ENCODE measurements at places on chromosomes 1 and 21.

DNA sequence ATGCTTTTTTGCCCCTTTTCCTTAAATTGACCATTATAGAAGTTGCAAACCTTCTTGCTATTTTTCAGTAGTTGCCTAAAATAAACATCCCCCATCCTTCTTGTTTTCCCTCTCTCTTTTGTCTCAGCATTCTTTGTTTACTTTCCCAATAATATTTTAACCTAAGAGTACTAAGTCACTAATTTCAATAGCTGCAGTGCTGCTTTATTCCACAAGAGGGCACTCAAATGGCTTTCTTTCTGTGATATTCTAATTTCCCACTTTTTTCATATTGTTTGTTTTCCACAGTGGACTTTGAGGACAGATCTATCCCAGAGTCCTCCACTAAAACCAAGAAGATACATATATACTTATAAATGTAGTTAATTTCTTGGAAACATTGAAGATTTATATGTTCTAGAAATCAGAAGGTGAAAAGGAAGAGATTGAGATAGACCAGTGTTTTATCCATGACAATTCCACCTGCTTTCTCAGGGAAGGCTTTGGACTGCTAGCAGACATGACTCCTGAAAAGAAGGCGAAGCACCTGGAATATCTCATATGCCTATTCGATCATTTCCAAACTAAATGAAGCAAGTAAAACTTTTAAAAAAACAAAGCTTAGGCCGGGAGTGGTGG lies 104.8 kb upstream of the GRIK1 start:
- no peak for DNase-seq

DNA sequence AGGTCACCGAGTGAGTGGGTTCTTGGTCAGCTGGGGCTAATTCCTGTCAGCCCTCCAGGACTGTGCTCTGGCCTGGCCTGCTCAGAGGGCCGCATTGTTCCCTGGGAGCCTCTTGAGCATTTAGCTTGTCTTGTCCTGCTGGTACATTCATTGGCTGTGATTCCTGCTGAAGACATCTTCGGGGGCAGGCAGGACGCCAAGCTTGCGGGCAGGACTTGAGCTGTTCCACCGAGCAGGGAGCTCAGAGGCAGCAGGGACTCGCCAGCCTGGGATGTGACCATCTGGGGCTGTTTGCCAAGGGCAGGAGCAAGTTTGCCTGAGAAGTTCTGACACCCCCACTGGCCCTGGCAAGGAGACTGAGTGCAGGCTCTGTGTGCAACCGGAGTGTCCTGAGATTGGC lies 7.0 kb upstream of the SLC26A9 start:
- DNase-seq: no peak

GRCh38 chr1:94039514-94039870 lies 81.5 kb downstream of the ABCA4 start:
- DNase-seq: peak; percentile 34

DNA sequence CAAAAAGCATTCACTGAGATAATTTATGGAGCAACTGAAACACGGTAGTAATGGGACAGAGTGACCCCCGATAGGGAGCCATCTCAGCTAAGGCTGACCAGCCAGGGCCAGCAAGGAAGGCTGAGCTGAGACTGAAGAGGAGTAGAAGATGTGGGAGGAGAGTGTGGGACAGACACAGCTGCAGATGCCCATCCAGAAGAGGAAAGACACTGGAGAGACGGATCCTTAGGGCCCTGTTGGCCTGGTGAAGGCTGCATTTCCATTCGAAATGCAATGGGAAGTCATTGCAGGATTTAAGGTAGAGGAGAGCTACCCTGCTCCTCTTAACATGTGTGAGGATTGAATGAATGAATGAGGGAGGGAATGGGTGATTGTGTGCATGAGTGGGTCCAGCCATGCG lies 44.0 kb upstream of the LRP8 start:
- no peak for DNase-seq

DNA sequence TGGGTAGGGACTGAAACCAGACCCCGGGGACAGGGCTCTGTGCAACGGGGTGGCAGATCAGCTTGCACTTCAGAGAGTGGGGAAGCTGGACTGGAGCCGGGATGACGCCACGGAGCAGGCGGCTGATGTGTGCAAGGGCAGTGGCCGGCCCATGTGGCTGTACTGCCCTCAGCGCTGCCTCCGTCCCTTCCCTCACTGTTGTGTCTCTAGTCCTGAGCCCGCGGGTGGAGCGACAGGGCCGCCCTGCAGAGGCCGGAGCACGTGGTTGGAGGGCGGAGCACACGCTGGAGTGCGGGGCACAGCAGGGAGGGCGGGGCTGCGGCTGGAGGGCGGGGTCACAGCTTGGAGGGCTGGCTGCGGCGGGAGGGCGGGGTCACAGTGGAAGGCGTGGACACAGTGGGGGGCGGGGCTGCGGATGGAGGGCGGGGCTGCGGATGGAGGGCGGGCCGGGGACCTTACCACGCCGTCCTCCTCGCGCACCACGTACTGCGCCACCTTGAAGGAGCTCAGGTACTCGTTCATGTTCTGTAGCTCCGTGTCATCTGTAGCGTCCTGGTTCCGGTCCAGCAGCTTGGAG lies 52.4 kb downstream of the CHD5 start:
- DNase-seq: no peak

DNA sequence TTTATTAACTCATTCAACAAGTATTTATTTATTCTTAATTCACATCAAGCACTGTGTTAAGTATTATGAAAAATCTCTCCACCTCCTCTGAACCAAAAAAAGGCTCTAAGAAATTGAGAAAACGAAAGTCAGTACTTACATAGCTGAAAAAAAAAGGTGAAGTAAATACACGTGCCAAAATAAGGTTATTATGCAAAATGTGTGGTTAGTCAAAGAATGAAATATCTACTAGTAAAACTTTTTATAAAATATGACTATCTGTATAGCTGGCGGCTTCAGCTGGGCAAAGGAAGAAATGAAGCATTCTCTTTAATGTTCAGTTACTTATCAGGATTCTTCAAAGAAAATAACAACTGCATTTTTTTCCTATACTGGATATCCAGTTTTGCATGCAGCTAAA lies 35.5 kb upstream of the ASPM start:
- DNase-seq: no peak

DNA sequence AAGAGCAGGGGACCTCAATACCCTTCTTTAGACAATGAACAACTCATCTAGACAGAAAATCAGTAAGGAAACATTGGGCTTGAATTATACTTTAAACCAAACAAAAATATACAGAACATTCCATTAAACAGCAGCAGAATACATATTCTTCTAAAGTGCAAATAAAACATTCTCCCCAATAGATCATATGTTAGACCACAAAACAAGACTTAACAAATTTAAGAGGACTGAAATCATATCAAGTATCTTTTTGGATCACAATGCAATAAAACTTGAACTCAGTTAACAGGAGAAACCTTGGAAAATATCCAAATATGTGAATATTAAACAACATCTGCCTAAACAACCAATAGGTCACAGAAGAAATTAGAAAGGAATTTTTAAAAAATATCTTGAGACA lies 47.7 kb upstream of the HP1BP3 start:
- no peak for DNase-seq

- no peak for DNase-seq
Observed at GRCh38 chr1:204988196-204988595, 54.8 kb upstream of the CNTN2 start.

- DNase-seq: no peak
Observed at GRCh38 chr1:167427848-167428247, 90.5 kb downstream of the CD247 start.

GRCh38 chr21:18117176-18117575 lies 127.5 kb upstream of the CHODL start:
- DNase-seq: no peak

- DNase-seq: no peak
Observed at GRCh38 chr1:65170511-65171142, 22.6 kb downstream of the AK4 start.

- no peak for DNase-seq
Observed at GRCh38 chr21:35084869-35085268, 35.8 kb upstream of the RUNX1 start.

DNA sequence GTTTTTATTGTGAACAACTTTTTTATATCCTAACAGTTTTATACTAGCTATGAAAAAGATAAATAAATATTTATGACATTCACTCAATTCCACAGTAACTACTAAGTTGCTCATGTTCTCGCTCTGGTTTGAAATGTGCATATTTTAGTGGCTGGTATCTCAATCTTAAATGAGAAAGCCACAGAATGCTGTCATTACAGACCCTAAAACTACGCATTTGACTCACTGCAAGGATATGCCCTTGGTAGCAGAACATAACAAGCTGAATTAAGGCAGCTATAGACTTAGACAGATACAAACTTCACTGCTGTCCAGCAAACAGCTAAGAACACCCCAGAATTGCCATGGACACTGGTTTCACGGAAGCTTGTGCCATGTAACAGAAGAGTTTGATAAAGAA lies 19.0 kb downstream of the DAB1 start:
- DNase-seq: no peak

GRCh38 chr1:147225193-147225730 lies at the start of gene FMO5:
Gene FMO5, minus strand, starts transcription at chr1:147225339. Its CDS starts 310 bp downstream, at chr1:147225029.
- DNase-seq: peak; percentile 19

DNA sequence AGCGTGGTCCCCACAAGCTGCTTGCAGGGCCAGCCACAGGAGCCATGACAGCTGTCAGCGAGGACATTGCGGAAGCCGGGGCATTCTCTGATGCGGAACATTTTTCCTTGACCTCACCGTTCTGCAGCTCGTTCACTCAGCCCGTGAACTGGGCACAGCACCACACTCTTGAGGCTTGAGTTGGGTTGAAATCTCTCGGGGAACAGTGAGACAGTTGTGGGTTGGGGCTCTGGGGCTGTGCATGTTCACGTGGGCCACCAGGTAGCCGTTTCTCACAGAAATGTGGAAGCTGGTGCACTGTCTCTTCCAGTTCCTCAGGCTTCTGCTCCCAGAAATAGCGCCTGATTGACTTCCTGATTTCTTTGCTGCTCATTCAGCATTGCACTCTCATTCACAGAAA lies 69.8 kb downstream of the SPSB1 start:
- no peak for DNase-seq

DNA sequence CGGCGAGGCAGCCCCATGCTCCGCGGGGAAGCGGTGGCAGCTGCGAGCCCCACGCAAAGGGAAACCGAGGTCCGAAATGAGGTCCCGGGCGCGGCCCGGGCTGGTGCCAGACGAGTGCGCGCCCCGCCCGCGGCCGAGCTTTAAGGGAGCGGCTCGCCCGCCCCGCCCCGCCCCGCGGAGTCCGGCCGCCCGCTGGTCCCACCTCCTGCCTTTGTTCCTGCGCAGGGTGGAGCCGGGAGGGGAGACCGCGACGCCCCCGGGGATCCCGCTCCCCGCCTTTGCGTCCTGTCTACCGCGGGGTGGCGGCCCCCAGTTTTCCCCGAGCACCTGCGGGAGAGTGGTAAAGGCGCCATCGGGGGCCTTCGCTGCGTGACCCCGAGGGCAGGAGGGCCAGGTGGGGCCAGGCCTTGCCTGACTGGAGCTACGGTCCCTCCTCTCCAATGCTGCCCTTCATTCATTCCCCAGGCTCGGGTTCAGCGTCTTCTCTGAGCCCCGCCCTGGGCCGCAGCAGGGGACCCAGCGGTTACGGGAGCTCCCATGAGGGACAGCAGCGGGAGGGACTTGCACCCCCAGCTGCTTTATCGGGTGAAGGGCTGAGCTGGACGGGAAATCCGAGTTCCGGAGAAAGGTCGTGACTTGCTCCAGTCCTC lies at the start of gene HES2:
TSS of gene HES2 (minus strand) at position 116 of the 650 bp plus-strand sequence. CDS start at position 17, 99 bp downstream.
- no peak for DNase-seq

- DNase-seq: no peak
Observed at GRCh38 chr21:41648591-41649031, 118.2 kb downstream of the RIPK4 start.

GRCh38 chr1:185070051-185070450 lies 24.7 kb downstream of the RNF2 start:
- no peak for DNase-seq

DNA sequence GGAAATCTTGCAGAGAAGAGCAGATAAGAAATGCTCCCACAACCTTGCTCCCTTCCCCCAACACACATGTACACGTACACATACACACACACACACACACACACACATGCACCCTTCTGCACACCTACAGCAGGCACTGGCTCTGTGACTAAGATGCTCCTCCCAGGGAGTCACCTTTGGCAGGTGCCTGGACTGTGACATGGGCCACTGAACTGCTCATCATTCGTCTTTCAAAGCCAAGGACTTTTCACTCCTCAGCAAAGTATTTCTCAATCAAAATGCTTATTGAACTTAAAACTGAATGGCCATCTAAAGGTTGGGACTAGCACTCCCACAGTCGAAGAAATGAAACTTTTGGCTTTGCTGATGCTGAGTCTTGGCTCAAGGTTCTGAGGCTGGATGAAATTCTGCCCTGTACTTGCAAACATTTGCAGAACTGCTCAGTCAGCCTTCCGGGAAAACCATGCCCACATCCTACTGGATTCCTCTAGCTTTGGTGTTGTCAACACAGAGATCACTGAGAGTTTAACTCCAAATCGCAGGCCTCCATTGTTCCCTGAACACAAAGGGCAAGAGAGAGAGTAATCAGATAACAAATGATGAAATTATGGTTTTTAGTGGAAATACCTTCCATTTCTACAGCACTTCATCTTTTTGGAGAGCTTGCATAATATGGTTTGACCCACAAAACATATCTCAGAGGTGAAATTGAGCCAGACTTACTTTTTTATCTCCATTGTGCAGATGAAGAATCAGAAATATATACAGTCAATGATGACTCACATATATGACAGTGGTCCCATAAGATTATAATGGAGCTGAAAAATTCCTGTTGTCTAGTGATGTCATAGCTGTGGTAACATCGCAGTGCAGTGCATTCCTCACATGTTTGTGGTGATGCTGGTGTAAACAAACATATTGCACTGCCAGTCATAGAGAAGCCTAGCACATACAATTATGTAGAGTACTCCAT lies 72.4 kb upstream of the BCAR3 start:
- DNase-seq: no peak

DNA sequence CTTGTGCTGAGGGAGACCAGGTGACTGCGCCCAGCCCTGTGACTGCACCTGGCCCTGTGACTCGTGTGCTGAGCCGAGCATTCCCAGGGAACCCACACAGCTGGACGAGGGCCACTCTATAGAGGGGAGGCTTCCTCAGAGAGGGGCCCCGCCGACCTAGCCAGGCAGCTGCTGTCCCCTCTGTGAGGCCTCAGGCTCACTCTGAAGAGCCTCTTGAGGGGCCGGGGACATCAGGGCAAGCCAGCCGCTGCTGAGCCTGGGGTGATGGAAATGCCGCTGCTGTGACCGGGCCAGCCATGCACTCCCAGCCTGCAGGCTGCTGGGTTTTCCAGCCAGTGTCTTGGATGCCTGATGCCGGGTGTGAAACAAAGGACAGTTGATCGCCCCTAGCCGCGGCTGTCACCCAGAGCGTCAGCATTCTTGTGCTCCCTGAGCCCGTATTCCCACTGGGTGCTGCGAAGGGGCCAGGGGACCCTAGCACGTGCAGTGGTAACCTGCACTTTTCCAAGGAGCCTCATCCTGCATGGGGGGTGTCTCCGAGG lies 17.5 kb downstream of the PFKL start:
- DNase-seq: no peak

DNA sequence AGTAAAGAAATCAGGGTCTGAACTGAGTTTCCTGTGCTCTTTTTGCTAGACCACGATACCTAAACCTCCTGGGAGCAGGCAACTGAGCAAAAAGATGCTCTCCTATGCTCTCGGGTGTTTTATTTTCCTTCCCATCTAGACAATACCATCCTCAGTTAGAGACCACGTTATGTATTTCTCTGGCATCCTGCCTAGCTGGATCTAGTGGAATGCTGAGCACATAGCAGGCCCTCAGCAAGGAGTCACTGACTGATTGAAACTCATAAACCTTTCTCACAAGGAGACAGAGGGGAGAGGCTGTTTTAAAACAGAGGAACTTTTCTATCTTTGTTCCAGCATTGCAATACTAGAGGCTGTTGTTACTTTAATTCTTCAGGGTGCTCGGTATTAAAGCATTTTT lies 168.0 kb downstream of the CYYR1 start:
- DNase-seq: no peak

Data from NCI-H748 treated with DMSO at 0.1 percent for 48 hours (cell line).